T-helper 2 cell (primary cell): ENCODE measurements at places on chromosomes 5 and 9.

GRCh38 chr5:155293605-155294178 lies 280.1 kb downstream of the KIF4B start:
- DNase-seq, result no peak

DNA sequence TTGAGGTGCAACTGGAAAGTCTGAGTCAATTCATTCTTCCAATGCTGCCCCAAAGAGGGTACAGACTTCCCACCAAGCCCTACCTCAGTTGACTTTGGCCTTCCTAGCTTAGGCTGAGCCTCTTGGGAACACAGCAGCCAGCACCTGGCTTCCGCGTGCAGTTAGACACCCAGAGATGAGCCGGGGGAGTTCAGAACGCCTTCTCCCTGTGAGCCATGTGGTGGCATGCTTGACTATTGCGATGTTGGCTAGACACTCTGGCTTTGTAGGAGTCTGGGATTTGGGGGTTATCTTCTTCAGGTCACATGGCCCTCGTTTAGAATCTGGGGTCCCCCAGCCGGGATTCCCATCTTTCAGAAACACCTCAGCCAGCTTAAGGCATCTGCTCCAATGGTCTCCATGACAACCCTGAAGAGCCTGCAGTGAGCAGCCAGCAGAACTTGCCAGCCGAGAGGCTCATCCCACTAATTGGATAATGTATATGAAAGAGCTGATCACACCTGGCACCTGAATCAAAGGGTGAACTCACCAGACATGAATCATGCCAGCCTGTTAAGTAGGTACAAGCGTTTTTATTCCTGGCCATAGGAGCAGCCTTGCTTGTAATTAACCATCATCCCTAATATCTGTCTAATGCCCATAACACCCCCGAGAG lies 167.5 kb downstream of the SYK start:
- DNase-seq, result no peak

GRCh38 chr5:55151923-55152842 lies 7.8 kb upstream of the GPX8 start:
- DNase-seq, result no peak

DNA sequence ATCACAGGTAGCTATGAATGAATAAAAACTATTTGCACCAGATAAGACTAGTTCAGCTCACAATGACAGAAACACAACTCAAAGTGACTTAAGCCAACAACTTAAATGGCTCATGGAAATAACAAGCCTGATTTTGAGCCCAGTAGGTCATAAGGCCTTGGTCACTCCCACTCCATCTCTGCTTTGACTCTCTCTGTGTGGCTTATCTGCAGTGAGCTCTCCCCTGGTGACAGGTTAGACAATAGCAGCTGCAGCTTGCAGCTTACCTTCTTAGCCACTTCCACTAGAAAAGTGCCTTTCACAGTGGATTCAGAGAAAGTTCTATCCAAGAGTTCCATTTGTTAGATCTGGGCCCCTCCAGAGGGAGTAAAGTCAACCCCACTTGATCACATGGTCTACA lies 315.7 kb downstream of the RAB3C start:
- DNase-seq, result no peak

GRCh38 chr5:83277953-83278352 lies 193.6 kb upstream of the VCAN start:
- DNase-seq, result no peak

DNA sequence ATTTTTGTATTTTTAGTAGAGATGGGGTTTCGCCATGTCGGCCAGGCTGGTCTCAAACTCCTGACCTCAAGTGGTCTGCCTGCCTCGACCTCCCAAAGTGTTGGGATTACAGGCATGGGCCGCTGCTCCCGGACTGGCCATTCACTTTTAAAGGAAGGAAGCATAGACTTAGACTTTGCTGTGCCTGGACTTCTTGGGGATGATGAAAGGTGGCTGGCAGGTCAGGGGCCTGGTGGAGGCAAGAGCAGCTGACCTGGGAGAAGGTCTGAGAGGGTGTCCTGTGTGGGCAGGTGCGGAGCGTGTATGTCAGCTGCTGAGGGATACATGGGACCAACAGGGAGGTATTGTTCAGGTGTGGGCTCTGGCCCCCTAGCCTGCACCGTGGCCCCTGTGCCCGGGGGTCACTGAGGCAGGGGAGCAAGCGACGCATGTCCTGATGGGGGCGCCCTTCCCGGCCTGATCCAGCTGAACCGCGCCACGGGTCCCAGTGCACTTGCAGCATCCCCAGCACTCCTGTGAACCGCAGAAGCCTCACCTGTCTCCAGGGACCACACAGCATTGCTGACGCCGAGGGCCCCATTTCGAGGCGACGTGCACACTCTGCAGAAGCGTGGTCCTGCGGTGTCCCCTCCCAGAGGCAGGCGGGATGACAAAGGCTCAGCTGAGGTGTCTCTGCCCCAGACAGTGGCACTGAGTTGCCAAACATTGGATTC lies 23.1 kb downstream of the NDUFS6 start:
- DNase-seq, result no peak

- no peak for DNase-seq
Observed at GRCh38 chr5:112693301-112693700, 44.4 kb upstream of the APC start.

GRCh38 chr9:5389109-5389732 lies 48.5 kb downstream of the PLGRKT start:
- no peak for DNase-seq

GRCh38 chr5:79285833-79286232 lies 49.9 kb downstream of the JMY start:
- no peak for DNase-seq

DNA sequence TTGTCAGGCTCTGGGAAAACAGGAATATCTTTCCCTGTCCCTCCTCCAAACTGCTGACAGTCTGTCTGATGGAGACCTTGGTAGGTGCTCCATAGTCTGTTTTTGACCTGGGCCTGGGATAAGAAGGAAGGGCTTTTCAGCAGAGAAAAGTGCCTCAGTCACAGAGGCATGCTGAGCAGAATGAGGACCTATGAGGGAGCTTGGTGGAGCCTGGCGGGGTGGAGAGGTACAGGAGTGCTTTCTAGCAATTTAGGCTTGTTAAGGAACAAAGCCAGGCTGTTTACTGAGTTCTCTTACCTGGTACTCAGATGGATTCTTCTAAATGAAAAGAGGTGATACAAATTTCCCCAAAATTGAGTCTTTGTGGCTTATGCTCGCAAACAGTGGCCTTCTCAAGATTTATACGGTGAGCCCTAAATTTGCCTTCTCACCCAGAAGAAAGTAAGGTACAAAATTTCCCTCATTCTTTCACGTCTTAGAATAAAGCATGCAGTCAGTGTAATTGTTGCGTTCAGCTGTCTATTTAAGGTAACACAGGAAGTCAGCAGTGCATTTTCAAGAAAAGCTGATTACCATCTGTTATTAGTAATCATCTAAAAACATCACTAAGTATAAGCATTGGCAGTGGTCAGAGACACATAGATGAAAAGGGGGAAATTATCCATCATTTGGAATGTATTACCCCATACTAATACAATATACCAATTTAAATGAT lies 28.6 kb upstream of the IL13 start:
- DNase-seq, result no peak

DNA sequence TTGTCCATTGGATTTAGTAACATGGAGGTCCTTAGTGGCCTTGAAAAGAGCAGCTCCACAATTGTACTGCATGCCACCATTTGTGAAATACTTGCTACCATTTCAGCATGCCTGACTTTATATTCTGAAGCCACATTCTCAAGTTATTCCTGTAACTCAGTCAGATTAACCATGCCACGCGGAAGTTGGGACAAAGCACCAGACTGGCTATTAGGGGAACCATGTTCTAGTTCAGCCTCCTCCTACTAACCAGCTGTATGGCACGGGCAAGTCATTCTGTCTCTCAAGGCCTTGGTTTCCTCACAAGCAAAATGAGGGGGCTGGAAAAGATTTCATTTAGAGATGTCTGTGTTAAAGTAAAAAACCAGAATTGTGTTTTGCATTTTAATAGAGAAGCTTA lies 418.0 kb downstream of the PLK2 start:
- DNase-seq, result no peak

- no peak for DNase-seq
Observed at GRCh38 chr9:13083963-13084528, 195.4 kb downstream of the MPDZ start.

DNA sequence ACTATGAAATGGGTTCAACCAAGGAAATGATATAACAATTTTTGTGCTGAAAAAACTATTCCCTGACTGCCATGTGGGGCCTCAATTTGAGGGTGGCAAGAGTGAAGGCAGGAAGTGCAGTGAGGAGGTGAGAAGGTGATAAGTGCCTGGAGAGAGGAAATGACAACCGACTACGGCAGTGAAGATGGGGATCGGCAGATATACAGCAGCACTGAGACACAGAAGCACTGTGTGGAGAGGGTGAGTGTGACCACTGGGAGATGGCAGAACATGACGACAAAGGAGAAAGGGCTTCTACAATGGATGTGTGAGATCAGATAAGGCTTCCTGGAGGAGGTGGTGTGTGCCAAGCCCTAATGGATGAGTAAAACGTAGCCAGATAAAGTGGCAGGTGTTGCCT lies 271.8 kb downstream of the TRIM32 start:
- DNase-seq, result no peak

- no peak for DNase-seq
Observed at GRCh38 chr5:43312699-43313034, 545 bp downstream of the HMGCS1 start.

DNA sequence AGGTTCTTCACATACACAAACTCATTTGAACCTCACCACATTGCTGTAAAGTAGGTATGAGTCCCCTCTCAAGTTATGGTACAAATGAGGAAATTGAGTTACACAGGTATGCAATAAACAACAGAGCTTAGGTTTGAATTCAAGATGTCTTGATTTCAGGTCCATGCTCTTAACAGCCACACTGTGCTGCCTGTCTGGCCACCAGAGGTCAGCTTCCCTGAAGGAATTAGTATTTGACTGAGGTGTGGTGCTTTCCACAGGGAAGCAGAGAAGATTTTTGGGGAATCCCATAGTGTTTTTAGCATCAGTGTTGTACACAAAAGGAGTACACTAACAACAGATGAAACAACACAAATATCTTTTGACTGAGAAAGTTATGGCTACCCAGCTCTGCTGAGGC lies 94.4 kb upstream of the ITGA1 start:
- no peak for DNase-seq

DNA sequence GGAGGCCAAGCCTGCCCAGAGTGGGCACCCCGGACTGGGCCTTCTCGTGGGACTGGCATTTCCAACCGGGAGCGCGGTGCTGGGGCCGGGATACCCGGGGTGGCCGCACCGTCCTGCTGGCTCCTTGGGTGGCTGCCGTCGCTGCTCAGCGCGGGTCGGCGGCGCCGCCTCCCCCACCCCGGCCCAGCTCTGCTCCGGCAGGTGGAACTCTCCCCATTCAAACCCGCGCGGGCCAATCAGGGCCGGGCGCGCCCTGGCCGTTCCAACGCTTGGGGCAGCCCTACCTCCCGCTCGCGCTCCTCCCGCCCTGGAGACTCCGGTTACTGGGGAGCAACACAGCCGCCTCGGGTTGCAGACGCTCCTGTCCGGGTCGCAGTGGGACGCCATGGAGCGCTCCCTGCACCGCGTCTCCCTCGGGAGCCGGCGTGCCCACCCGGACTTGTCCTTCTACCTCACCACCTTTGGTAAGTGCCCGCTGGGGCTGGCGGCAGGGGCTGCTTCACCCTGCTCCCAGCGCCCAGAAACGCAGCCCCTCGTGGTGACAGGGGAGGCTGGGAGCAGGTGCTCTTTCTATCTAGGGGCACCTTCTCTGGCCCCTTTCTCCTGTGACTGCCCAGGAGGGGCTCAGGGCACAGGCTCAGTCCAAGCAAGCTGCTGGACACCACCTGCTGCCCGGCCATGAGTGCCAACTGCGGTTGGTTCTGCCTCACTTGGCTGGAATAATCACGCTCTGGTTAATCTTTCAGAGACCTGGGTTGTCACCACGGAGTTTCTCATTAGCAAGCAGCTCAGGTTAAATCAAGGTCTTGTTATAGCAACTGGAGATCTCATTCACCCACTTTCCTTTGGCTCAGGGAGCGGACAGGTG lies at the start of gene RGS3:
Gene RGS3, plus strand, starts transcription at position 310 of the 868 bp plus-strand sequence. Its CDS starts 76 bp downstream, at position 386.
- no peak for DNase-seq

- no peak for DNase-seq
Observed at GRCh38 chr5:42642006-42642405, 114.6 kb upstream of the CCDC152 start.

DNA sequence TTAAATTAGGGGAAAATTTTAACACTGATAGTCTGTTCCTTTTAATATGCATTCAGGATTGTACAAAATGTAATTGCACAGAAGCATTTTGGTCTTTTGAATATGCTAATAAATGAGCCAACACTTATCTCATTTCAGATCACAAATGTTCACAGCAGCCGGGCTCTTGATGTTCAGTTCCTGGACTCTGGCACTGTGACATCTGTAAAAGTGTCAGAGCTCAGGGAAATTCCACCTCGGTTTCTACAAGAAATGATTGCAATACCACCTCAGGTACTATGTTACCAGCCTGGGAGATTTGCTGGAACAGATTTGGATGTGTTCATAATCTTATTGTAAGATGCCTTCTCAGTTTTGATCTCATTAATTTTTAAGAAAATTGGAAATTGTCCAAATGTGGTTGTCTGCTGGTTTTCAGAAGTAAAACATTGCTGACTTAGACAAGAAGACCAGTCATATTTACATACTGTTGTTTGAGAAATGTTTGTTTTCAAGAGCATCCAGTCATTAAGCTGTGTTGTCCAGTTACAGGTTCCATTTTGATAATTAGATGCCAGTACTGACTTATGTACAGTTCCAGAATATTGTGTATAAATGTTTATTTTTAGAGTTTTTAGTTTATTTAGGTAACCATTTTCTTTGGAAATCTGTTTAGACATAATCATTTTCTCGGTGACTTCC lies 23.0 kb upstream of the TMOD1 start:
- DNase-seq, result no peak

- DNase-seq, result no peak
Observed at GRCh38 chr5:159092972-159093371, 6.7 kb downstream of the EBF1 start.

- DNase-seq, result no peak
Observed at GRCh38 chr5:141003791-141004611, 37.7 kb downstream of the PCDHAC2 start.

GRCh38 chr5:159451197-159452052 lies 121.1 kb upstream of the IL12B start:
- DNase-seq, result no peak

- no peak for DNase-seq
Observed at GRCh38 chr9:15116130-15116580, 190.9 kb downstream of the TTC39B start.

DNA sequence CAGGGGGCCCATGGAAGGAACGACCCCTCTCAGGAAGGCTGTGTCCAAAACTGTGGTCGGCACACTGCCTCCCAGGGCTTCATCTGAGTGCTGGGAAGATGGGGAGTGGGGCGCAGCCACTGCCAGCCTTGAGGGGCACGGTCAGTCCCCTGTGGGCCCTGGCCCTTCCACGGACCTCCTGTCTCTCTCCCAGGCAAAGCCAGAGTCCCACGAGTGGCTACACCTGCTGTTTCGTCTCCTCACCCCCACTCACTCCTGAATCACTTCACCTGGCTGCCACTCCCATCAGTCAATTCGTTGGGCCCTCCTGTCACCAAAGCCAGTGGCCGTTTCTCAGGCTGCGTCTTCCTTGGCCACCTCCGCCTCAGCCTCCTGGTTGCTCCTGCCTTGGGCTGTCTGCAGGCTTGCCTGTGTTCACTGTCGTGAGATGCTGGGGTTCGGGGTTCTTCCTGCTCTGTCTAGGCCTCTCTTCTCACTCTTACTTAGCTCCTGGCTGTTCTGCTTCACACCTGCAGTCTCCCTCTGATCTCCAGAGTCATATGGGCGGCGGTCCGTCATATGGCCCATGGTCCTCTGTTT lies 58.8 kb upstream of the RNF130 start:
- DNase-seq, result no peak
